NCI-H774 (cell line): ENCODE measurements at places on chromosomes 1 and 21.

GRCh38 chr21:35646606-35647005 lies 413.7 kb downstream of the SETD4 start:
- DNase-seq, result no peak

DNA sequence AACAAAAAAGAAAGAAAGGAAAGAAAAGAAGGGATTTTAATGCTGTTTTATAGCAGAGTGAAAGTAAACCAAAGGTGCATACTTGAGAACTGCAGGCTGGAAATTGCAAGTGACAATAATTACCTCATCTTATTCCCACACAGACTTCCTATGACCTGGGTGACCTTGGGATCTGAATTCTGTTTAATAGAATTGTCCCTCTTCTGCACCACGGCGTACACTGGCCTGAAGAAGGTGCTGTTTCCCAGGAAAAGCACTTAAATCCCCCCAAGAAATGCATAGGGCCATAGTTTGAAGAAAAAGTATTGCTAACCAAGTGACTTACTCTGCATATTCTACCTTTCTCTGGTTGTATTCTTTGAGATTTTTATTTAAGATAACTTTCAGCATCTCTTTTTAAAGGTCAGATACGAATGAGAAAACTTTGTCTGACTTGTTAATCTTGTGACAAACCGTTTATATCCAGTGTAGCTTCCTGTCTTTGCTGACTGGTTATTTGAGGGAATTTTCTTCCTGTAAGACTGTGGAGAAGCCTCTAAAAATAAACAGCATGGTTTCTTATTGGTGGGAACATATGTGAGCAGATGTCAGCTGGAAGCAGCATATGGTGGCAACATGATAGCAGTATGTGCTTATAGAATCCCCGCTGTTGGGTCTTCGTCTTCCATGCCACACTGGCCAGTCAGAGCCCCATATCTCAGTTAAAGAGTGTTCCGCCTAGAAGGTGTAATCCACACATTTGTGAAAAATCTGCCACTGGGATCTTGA lies 16.3 kb downstream of the TGFB2 start:
- no peak for DNase-seq

DNA sequence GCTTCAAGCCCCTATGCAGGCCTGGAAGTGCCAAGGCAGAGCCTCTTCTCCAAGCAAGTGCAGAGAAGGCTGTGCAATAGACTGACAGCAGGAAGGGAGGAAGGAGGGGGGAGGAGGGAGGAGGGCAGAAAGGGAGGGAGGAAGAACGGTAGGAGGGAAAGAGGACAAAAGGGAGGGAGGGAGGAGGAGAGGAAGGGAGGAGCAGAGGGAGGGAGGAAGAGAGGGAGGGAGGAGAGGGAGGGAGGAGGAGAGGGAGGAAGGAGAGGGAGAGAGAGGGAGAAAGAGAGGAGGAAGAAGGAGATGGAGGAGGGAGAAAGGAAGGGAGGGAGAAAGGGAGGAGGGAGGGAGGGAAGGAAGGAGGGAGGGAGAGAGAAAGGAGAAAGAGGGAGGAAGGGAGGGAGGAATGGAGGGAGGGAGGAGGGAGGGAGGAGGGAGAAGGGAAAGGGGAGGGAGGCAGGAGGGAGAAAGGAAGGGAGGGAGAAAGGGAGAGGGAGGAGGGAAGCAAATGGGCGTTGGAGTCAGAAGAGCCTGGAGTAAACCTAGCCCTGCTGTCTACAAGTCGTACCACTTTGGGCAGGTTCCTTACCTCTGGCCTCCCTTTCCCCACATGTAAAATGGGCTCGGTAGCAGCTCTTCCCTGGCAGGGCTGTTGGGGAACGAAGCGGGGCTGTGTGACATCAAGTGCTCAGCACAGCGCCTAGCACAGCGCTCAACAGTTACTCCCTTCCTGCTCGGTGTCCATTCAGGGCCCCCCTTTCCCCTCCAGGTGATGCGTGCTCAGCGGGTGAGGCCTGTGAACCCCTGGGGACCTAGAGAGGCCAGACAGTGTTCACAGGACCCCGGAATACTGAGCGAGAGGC lies 244.6 kb downstream of the NPHP4 start:
- DNase-seq, result no peak

- no peak for DNase-seq
These were observed 161.6 kb upstream of the KLHDC7A start for GRCh38 chr1:18319099-18319498.

GRCh38 chr21:14900058-14900457 lies 164.7 kb downstream of the NRIP1 start:
- DNase-seq, result no peak

- DNase-seq, result no peak
These were observed 62.3 kb downstream of the S1PR1 start for GRCh38 chr1:101299141-101299540.

DNA sequence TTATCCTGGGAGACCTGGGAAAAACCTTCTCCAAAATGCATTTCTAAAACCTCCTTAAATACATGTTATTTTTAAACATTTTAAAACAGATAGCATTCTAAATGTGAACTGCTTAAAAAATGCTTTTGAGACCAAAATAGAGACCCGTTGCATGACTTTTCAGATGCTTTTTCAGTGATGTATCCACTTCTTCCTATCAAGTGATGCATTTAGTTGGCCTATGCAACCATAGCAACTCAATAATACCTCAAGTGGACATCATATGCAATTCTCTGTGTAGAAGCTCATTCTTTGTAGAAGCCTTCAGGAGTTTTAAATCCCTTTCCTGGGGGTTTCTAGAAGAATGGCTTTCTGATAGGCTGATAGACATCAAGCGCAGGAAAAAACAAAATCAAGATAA lies 94.5 kb upstream of the RAVER2 start:
- no peak for DNase-seq

- DNase-seq, result peak; percentile 5
These were observed 10.9 kb upstream of the SESN2 start for GRCh38 chr1:28248273-28249012.

DNA sequence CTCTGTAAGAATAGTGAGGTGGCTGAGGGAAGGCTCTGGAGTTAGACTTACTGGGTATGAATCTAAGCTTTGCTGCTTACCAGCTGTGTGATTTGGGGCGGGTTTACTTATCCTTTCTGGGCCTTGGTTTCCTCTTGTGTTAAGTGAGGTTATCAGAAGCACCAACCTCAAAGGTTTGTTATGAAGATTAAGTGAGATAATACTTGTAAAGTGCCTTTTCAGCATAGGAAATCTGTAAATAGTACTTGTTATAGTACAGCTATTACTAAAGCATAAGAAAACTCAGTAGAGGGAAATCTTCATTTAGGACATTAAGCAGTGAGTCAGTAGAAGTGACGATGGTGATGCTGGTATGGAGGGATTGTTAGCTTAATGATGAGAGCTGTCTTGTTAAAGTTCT lies 12.1 kb downstream of the HHAT start:
- no peak for DNase-seq

DNA sequence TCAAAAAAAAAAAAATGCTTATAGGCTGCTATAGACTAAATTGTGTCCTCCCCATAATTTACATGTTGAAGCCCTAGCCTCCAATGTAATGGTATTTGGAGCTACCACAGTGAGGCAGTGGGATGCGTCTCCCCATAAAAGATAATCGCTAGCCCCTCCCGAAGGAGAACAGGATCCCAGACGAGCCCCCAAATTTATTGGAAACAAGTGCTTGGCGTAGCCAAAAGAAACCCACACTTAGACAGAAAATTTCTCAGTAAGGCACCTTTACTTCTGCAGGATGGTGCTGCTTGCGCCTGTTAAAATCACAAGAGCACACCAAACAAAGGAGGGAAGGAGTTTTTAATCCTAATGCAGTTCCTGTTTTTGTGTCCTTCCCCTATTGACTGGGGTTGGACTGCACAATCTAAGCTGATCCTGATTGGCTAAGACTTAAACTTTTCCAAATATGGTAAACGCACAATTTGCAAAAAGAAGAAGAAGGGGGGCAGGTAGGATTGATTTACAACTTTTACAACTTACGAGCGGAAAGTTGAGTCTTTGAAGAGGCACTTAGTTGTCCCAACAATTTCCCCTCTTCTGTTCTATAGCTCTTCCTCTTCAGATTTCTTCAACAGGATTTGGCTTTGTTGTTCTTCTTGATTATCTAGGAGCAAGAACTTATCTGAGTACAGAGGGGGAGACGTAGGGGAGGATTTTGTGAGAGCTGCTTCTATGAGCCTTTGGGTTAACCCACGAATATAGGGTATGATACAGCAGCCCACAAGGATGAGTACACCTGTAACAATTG lies 3.0 kb upstream of the IPP start:
- DNase-seq, result no peak

GRCh38 chr1:33008051-33008914 lies 28.4 kb downstream of the AK2 start:
- no peak for DNase-seq

GRCh38 chr1:24939040-24939674 lies 9.1 kb upstream of the RUNX3 start:
- peak; percentile 6 for DNase-seq

GRCh38 chr21:39518847-39519210 lies 67.1 kb downstream of the SH3BGR start:
- no peak for DNase-seq

- no peak for DNase-seq
These were observed 51.0 kb downstream of the RAB3GAP2 start for GRCh38 chr1:220221269-220221668.

GRCh38 chr1:229693129-229693900 lies 67.3 kb downstream of the URB2 start:
- no peak for DNase-seq

DNA sequence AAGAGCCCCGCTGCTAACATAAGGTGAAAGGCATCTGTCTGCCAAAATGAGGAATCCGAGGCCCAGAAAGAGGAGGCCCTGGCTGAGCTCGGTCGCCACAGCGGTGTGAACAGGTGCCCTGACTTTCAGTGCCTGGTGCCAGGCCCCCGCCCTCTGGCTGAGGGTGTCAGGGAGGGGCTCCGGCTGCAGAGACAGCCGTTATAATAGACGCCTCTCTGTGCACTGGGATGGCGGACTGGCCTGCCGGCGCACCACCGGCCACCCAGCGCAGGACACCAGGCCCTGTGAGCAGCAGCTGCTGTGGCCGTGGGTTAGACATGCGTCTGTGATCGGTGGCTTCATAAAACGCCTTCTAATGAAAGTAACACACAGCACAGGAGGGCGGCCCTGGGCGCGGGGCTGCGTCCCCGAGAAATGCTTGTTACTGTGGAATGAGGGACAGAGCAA lies 51.4 kb upstream of the ACTRT2 start:
- no peak for DNase-seq

- DNase-seq, result peak; percentile 50
These were observed 76.1 kb downstream of the OLFM3 start for GRCh38 chr1:101920577-101920976.

GRCh38 chr21:21034036-21034435 lies 35.8 kb downstream of the NCAM2 start:
- DNase-seq, result no peak

DNA sequence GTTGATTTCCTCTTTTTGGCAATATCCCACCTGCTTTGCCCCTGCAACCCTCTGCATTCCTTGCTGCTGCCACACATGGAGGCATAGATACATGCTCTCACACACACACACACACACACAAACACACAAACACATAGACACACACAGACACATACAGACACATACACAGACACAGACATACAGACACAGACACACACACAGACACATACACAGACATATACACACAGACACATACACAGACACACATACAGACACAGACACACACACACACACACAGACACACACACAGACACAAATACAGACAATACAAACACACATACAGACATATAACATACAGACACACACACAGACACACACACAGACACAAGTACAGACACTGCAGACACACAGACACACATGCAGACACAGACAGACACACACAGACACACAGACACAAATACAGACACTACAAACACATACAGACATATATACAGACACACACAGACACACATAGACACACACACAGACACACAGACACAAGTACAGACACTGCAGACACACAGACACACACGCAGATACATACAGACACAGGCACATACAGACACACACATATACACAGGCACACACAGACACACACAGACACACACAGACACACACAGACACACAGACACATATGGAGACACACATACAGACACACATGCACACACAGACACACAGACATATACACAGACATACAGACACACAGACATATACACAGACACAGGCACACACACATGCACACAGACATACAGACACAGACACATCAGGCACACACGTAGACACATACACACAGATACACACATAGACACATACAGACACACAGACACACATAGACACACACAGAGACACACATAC lies 83.3 kb downstream of the MAP3K7CL start:
- DNase-seq, result no peak

- DNase-seq, result no peak
These were observed 125.9 kb downstream of the DMRTB1 start for GRCh38 chr1:53585129-53585528.
